Activated CD4-positive, alpha-beta memory T cell treated with anti-CD3 and anti-CD28 coated beads for 36 hours (primary cell): ENCODE measurements at places on chromosomes 2 and 18. TPM values are rescaled to one million over a fixed set of nuclear protein-coding genes. Genes with fewer than 3 reads are reported as not detected.

The FTCDNL1 gene
- total RNA-seq = 2.9 TPM

The KCNIP3 gene
- total RNA-seq = not detected

DNA sequence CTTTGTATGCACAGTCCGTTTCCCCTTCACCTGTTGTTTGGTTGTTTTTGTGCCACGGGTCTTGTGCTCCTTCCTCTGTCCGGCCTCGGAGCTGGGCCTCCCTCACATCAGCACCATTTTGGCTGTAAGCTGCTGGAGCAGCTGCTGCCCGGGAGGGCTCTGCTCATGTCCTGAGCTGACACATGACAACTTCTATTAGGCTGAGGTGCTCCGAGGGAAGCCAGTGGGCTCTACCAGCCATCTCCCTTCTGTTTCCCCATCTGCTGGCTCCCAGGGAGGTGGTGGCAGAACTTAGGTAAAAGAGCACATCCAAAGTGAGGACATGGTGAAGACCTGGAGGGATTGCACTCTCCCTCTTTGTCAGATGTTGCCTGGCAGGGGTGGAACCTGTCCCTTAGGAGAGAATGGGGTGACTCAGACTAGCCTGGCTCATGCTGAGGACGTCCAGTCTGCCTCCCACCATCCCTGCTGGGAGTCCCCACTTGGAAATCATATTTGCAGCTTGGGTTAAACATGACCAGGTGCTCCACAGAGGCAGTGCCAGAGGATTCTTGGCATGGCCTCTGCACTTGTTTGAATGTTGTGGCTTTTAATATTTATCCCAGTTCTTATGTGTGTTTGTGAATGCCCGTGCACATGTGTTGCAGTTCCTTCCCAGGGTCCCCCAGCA, 49.8 kb upstream of the TNP1 start:
- DNase-seq = no peak

DNA sequence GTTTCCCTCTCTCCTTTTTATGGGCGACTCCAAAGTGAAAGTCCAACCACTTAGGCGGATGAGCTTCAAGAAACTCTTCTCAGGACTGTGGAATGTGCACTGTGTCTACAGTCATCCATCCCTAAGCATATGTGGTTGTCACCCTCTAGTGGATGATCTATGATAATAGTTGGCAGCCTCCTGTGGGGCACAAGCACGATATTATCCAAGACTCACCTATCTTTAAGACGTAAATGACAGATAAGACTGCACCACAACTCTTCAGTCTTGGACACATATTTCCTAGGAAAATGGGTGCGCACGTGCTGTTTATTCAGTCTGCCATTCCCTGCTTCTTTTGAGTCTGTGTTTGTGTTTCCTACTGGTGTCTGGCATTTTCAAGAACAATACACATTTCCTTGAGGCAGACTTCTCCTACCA, 145.5 kb upstream of the CTAGE1 start:
- no peak for DNase-seq

- DNase-seq = no peak
Measured at GRCh38 chr2:70779491-70779890, 11.0 kb downstream of the FIGLA start.

The FZD7 gene
- total RNA-seq = 0.62 TPM

DNA sequence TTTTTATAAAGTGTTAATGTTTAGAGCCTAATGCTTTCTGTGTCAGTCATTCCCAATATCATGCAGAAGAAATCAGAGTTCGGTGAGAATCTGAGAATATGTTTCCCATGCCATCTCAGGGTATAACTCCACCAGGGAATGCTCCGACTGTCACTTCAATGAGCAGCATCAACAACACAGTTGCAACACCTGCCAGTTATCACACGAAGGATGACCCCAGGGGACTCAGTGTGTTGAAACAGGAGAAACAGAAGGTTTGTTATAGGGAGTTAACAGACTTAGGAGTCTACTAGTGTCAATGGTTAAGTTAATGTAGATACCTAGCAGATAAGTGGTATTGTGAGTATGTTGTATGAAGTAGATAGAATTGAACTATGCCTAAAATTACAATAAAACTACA, 31.0 kb downstream of the VAPA start:
- no peak for DNase-seq

- no peak for DNase-seq
Measured at GRCh38 chr2:113376253-113376912, 61.1 kb upstream of the ZNG1B start.

DNA sequence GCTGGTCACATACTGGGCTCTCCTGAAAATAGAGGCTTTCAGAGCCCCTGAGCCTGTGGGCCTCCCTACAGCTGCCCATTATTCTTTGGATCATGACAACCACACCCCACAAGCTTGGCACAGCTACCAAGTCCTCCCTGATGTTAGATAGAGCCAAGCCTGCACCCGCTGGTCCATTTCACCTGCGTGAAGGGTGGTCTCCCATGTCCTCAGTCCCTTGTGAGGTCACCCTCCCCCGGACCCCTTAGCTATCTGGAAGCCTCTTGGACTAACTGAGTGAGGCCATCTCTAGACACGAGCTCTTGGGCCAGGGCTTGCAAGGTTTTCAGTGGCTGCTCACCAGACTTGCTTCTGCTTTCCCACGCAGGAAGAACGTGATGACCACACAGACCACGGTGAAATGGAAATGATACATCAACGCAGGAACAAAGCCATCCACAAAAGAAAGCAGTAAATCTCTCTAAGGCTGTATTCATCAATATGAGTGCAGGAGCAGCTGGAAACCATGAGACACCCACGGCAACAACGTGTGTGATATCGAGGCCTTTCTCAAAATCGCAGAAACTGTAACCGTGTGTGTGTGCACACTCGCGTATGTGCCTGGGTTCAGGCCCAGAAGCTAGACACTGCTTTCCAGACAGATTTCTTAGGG, 10.1 kb upstream of the MAL start:
- peak; percentile 39 for DNase-seq

DNA sequence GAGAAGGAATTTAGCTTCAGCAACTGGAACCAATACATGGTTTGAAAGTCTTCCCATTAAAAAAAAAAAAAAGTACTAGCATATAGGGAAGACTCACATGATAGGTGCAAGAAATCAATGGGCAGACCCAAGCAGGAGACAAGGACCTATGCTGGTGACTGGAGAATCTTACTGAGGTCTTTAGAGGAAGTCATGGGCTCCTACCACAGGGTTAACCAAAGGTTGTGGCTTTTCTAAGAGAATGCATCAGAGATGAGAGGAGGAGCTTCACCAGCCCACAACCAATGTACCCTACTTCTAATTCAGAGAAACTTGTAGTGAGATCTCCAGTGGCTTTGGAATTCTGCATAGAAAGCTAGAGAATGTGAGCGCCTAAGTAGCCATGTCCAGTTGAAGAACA, 207.4 kb downstream of the NCKAP5 start:
- DNase-seq = no peak

DNA sequence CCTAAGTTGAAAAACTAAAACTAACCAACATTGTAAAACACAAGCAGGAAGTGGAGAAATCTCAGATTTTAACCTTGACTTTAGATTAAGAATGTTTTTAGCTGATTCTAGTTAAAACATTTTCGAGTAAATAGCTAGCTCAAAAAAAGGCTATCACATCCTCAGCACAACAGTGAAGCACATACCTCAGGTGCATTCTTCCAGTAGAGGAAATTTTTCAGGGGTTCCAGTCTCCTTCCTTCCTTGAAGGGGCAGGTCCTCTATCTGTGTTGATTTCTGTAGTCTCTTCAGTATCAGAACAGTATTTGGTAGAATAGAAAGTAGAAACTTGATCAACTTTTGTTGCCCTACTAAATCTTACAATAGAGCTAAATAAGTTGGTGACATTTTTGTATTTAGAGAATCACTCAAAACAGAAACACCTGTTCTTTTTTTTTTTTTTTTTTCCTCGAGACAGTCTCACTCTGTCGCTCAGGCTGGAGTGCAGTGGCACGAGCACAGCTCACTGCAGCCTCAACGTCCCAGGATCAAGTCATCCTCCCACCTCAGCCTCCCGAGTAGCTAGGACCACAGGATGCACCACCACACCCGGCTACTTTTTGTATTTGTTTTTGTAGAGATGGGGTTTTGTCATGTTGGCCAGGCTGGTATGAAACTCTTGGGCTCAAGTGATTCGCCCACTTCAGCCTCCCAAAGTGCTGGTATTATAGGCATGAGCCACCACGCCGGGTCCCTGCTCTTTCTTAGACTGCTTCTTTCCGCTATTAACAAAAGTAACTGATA, 6.9 kb upstream of the GPR155 start:
- DNase-seq = peak; percentile 46

GRCh38 chr2:132977812-132978529, 308.0 kb upstream of the LYPD1 start:
- no peak for DNase-seq

- no peak for DNase-seq
Measured at GRCh38 chr2:41877114-41877678, 170.6 kb upstream of the PKDCC start.

The FAM117B gene
- 5.8 TPM for total RNA-seq

DNA sequence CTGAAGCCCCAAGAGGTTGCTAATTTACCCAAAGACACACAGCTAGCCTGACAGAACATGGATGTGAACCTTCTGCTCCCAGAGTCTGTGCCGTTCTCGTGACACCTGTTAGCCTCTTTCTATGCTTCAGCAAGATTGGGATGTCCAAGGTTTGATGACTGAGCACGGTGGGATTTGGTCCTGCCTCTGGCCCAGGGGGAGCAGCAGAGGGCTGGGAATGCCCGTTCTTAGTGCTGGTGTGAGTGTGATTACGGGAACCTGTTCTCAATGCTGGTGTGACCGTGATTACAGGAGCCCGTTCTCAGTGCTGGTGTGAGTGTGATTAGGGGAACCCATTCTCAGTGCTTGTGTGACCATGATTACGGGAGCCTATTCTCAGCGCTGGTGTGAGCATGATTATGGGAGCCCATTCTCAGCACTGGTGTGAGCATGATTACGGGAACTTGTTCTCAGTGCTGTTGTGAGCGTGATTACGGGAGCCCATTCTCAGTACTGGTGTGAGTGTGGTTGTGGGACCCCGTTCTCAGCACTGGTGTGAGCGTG, 67.3 kb upstream of the SNTG2 start:
- DNase-seq = no peak

DNA sequence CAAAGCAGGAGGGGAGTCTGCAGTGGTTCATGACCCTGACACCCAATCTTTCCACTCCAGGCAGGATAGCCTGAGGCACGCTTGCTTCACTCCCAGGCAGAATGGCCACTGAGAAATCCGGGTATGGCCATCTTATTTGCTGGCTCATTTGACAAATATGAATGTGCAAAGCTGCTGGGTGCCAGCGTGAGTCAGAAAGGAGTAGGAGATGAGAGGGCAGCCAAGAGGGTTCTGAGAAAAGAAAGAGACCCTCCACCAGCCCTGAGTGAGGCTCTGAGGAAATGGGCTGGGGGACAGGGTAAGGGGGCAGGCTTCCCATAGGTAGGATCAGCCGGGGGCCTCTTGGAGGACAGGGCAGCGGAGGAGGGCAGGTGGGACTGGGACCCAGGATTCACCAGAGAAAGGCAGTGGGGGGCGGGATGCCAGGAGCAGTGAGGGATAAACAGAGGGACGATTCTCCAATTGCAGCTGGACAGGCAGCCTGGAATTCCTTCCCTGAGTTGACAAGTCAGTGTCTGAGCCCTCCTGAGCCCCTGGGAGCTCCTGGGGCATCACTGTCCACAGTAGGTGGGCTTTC, 15.2 kb downstream of the RAMP1 start:
- DNase-seq = no peak

GRCh38 chr2:156704617-156705016, 268.4 kb downstream of the GPD2 start:
- no peak for DNase-seq

The NAT8 gene
- total RNA-seq = not detected

DNA sequence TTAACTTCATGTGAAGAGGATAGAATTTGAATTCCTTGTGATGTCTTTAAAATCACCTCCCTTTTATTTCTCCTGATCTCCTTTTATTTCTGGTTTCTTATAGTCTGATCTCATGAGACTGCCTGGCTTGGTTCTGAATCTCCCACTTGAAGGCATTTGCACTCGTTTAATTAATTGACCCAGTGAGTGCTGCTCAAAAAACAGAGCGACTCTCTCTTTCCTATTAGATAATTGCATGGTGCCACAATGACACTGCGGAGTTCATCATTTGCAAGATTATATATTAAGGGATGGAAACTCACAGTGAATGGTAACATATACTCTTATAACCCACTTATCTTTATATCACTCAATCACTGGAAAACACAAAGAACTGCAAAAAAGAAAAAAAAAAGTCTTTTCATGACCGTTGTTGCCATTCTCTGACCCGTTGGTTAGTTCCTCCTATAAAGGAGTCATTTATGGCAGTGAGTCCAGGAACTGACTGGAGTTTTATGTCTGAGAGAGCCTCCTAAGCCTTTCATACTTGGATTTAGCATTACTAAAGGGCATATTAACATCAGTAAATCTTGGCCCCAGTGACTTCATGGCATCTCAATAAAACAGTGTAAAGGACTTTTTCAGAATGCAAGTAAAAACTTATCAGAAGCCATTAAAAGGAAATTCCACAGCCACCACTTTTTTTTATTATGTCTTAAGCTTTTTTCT, 103.3 kb upstream of the EPHA4 start:
- DNase-seq = no peak

The APLF gene
- total RNA-seq = 3.1 TPM

- DNase-seq = no peak
Measured at GRCh38 chr2:128360711-128361110, 42.0 kb upstream of the HS6ST1 start.

The IL1F10 gene
- total RNA-seq = not detected

- DNase-seq = no peak
Measured at GRCh38 chr2:240898108-240898730, 2.3 kb upstream of the MAB21L4 start.

DNA sequence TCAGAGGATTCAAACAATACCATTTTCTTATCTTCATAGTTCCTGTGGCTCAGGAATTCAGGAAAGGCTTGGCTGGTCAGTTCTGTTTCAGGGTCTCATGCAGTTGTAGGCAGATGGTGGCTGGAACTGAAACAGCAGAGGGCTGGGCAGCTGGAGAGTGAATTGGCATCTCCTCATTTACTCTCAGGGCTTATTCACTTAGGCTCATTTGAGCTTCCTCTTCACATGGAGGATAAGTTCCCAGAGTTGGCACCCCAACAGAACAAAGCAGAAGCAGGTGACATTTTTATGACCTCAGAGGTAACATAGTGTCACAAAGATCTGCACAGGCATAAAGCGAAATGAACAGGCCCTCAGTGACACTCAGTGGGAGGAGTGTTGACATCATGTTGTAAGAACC, 66.1 kb downstream of the RBBP8 start:
- DNase-seq = no peak

The EMILIN1 gene
- total RNA-seq = 0.51 TPM

GRCh38 chr2:235836491-235836911, 331.7 kb downstream of the GBX2 start:
- no peak for DNase-seq

The CCDC74B gene
- 3.2 TPM for total RNA-seq

DNA sequence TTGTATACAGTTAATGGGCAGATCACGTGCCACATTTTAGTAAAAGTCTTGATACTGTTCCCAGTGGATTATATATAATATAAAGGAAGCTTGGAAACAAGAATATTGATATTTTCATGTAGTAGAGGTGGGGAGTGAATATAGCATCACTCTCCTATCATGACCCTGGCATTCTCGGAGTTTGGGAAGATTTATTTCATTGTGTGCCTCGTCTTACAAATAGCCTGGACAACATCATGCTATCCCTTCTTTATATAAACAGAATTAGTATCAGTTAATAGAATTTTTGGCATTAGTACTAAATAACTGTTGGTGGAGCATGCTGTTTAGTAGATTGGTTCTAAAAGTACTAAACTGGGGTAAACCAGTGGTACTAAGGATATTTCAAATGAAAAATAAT, 212.0 kb upstream of the BOD1L2 start:
- DNase-seq = no peak
